ENCODE measurements at places on chromosomes 3 and 15.

GRCh38 chr15:80109388-80109787 is 43.4 kb upstream of the FAH start:
- no peak for DNase-seq

- DNase-seq = no peak
Observed at GRCh38 chr3:68631850-68632545, 300.3 kb downstream of the TAFA4 start.

GRCh38 chr3:187186801-187187421 is 10.4 kb upstream of the RTP1 start:
- DNase-seq = no peak

- no peak for DNase-seq
Observed at GRCh38 chr3:125357032-125357658, 18.0 kb downstream of the ZNF148 start.

DNA sequence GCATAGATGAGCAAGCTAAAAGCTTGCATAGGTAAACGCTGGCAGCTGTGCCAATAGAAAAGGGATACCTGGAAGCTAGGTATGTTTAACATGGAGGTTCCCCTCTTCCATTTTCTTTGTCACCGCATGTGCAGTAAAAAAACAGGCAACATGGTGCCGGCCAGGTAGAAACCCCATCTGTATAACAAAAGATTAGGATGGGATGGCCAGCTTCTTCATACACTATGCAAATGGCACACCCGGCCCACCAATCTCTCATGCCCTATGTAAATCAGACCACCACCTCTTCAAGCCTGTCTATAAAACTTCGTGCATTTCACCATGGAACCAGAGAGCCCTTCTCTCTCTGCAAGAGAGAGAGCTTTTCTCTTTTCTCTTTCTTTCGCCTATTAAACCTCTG is 224.3 kb upstream of the P2RY1 start:
- DNase-seq = no peak

GRCh38 chr15:70291305-70292075 is 193.8 kb upstream of the TLE3 start:
- no peak for DNase-seq

DNA sequence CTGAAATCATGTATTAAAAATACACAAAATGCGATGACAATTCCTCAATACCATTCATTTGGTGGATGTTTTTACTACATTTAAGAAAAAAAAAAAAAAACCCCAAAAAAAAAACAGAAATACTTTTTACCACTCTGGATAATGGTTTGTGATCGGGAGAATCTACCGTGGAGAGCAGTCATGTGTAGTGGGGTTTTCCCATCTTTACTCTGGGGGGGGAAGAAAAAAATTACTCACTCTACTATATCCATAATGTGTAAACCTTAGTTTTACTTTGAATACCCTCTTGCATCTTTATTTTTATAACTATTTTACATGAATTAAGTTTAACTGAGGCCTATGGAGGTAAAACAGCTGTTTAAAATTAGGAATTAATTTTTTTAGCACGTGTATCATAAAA is 83.3 kb downstream of the ANKRD28 start:
- DNase-seq = no peak

GRCh38 chr3:81549831-81550230 is 211.6 kb downstream of the GBE1 start:
- DNase-seq = no peak

DNA sequence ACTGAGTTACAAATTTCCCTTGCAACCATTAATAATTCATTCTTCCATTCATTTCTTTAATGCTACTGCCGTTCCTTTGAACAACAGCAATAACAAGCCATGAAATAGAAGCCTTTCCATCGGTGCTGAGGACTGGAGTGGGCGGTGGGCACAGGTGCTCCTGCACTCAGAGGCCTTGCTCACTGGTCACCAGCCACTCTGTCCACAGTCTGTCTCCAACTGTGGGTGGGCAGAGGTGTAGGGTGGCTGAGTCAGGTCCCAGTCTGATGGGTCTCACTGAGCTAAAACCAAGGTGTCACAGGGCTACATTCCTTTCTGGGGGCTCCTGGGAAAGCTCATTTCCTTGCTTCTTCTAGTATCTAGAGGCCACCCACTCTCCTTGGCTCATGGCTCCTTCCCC is 6.3 kb upstream of the FAM3D start:
- DNase-seq = no peak
